ENCODE measurements at places on chromosomes 7 and 10.
A peak's percentile ranks its signal among the peaks of the same experiment; 100 is the strongest.

- DNase-seq: peak; percentile 43
Measured at GRCh38 chr7:31633894-31634494, 53.0 kb upstream of the PPP1R17 start.

DNA sequence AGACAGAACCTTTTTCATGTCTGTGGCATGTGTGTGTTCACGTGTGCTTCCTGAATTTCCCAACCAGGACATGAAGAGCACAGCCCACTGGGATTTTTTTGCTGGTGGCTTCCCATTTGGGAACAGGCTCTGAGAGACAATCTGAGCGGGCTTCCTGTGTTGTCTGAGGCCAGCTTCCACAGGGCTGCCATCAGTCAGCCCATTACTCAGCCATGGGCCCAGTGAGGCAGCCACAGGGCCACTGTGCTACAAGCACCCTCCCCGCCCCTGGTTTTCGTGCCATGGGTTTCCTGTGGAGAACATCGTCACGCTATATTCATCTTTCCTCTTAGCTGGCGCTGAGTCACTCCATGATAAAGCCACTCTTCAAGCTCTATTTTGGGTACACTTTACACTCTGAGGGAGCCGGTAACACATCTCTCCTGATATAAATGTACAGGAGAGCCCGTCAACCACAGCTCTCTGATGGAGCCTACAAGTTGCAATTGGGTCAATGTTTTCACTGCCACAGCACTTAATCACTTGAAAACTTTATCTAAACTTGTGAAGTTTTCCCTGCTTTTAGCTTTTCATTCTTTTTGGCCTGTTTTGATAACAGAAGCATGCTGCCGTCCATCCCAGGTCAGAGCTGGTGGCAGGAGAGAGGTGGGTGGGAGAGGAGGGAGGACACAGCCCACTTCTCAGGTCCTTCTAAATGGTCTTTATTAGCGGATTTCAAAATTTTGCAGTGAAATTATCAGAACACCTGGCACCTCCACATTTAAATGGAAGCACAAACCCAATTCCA lies 96.9 kb downstream of the HIPK2 start:
- DNase-seq: no peak

DNA sequence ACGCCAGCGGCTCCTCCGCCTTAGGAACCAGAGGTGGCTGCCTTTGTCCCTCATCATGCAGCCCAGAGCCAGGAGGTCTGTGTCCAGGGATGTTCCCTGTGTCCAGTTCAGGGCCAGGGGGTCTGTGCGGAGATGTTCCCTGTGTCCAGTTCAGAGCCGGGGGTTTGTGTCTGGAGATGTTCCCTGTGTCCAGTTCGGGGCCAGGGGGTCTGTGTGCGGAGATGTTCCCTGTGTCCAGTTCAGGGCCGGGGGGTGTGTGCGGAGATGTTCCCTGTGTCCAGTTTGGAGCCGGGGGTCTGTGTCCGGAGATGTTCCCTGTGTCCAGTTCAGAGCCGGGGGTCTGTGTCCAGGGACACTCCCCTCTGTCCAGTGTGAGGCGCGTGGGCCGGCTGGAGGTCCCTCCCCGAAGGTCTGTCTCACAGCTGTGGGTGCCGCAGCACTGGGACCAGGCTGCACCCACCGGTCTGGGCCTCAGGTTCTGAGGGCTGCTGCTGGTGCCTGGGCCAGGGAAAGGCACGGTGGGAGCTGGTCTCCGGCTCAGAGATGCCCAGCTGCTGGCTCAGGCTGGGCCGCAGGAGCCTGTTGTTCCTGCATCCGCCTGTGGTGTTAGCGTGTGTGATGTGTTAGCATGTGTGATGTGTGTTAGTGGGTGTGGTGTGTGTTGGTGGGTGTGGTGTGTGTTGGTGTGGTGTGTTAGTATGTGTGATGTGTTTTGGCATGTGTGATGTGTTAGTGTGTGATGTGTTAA lies 67.9 kb upstream of the CFAP46 start:
- no peak for DNase-seq

DNA sequence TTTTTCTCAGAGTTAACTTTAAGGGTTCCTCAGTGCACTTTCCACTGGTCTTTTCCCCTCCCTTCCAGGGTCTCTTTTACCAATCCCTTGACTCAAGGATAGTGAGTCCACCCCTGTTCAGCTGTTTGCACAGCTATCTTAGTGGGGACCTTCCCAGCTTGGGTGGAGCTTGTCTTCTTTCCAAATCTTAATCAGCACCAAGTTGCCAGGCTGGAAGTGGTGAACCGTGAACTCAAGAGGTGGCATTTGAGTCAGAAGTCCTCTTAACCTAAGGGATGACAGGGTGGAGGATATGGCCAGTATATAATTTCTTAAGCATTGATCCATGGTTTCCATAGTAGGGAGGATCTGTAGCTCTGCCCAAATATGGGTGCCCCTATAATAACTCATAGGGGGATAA lies 25.0 kb downstream of the MAPK8 start:
- no peak for DNase-seq

GRCh38 chr7:12674861-12675260 lies 12.6 kb upstream of the ARL4A start:
- peak; percentile 76 for DNase-seq

DNA sequence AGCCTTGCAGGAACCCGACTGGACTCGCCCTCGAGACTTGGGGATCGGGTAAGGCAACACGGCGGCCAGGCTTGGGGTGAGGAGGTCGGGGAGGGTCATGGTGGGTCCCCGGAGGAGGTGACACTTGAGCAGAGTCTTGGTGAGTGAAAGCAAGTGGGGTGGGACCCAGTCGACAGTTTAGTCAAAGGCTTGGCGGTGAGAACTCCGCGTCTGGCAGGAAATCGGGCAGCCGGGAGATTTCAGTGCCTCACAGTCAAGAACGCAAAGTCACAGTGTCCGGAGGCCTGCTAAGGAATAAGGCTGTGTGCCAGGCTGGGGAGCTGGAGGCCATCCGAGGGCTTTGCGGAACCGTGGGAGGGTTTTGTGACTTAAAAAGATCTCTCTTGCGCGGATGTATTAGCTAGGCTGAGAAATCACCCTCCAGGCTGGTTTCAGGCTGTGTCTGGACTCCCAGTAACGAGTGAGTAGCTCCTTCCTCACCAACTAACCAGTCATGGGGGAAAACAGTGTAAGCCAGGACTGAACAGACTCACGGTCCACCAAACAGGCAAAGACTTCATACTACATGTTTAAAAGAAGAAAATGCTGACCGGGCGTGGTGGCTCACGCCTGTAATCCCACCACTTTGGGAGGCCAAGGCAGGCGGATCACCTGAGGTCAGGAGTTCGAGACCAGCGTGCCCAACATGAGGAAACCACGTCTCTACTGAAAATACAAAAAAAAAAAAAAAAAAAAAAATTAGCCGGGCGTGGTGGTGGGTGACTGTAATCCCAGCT lies 613 bp downstream of the AP5Z1 start:
- DNase-seq: peak; percentile 46

GRCh38 chr10:78578929-78579328 lies 489.8 kb upstream of the ZMIZ1 start:
- DNase-seq: no peak

- DNase-seq: no peak
Measured at GRCh38 chr7:35988818-35989217, 164.2 kb upstream of the EEPD1 start.

DNA sequence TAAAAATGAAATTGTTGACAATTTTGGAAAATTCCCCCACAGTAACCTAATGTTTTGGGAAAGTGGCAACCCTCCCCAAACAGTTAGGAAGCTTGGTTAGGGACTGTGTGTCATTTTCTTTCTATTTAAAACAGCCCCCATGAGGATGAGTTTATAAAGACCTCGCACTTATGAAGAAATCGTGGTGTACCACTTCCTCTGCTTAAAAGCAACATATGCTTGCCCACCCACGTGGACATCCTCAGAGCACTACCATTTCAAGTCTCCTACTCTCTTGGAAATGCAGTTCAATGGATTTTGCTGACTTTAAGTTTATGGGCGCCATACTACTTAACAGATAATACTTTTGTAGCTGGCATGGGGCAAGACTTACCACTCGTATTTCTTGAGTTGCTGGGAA lies 223.8 kb downstream of the DYNC1I1 start:
- DNase-seq: no peak

- DNase-seq: peak; percentile 67
Measured at GRCh38 chr7:122219253-122219865, 75.3 kb upstream of the AASS start.

DNA sequence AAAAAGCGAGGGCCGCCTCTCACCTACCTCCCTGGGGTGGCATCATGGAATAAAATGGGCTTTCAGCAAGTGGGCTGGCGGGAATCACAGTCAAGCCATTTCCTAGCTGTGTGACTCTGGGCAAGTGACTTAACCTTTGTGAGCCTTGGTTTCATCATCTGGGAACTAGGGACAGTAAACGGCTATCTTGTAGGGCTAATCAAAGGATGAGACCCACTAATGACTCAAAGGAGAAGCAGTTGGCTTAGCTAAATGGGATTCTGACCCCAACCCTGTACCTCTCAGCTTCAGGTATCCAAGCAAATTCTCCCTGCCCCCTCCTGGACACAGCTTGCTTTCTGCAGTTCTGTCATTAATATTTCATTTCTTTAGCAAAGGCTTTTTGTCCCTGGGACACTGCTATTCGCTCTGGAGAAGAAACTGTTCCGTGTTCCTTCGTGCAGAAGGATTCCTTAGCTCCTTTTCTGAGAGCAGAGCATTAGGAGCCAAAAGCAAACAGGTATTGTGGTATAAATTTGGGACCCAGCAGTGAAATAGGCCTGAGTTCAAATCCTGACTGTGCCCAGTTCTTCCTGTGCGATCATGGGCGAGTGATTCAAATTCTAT lies 25.9 kb downstream of the TRIM8 start:
- DNase-seq: no peak

DNA sequence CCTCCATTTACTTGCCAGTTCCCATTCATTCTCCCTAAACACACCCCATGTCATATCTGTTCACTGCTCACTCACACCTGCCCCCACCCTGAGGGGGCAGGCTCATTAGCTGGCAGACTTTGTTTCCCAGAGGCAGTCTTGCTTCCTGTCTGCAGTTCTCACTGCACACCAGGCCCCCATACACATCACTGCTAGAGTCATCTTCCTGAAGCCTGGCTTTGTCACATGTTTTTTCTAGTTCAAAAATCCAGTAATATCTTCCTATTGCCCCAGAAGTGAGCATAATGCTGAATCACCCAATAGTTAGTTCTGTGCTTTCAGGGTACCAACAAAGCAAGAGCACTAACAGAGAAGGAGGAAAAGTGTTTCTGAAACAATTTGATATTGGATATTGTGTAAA lies 1.9 kb downstream of the LRRC72 start:
- no peak for DNase-seq

- no peak for DNase-seq
Measured at GRCh38 chr10:74012480-74012879, 14.6 kb downstream of the VCL start.

DNA sequence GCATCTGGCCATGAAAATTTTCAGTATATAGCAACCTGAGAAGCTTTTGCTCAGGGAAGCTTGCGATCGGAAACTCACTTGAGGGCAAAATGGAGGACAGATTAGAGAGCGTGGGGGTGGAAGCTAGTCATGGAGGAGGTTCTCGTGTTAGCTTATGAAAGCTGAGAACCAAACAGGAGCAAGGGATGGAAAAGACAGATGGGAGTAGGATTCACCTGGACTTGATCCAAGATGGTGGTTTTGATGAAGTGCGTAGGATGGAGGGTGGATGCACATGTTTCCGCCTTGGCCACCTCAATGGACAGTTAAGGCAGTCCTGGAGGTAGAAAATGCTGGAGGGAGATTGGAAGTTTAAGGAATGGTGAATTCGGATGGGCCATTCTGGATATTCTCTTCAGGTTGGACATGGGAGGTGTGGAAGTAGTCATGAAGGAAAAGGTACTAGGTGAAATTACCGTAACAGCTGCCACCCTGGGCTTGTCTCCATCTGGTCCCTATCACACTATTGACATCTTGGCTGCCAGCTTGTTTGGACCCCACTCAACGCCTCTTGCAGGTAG lies 6.3 kb upstream of the C10orf95 start:
- no peak for DNase-seq

DNA sequence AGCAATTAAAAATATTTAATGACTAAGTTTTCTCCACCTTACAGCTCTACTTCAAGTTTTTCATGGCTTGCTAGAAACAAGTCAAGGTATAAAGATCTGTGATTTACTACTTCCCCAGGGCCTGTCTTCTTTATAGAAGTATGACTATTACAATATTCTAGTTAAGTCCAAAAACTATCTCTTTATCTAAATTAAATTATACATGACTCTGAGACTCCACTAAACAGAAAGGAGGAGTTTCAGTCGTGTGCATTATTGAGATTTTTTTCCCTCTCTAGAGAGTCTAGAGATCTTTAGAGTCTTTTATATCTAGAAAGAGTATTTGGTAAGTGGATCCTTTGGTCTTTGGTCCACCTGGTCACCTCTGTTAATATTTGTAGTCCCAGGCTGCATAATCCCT lies 100.7 kb downstream of the SEMA3E start:
- no peak for DNase-seq

DNA sequence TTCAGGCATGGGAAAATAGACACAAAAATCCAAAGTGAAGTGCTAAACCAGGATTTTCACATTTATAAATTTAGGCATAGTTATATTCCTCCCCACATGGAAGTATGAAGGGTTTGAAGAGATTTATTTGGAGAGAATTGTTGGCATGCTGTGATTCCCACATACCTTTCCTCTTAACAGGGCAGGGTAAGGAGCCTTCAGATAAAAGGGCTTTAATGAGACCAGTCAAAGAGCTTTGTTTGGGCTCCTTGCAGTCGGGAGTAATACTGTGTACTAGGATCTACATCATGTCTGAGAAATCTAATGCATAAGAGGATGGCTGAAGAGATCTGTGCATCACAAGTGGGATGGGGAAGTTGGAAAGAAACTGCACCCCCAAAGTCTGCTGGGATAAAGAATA lies 140.8 kb upstream of the PTN start:
- DNase-seq: no peak

- no peak for DNase-seq
Measured at GRCh38 chr10:5458949-5459747, 40.2 kb downstream of the CALML5 start.

GRCh38 chr10:93267521-93267920 lies 193.8 kb downstream of the CYP26A1 start:
- peak; percentile 79 for DNase-seq

GRCh38 chr10:86370006-86370585 lies 3.5 kb upstream of the GRID1 start:
- DNase-seq: no peak

DNA sequence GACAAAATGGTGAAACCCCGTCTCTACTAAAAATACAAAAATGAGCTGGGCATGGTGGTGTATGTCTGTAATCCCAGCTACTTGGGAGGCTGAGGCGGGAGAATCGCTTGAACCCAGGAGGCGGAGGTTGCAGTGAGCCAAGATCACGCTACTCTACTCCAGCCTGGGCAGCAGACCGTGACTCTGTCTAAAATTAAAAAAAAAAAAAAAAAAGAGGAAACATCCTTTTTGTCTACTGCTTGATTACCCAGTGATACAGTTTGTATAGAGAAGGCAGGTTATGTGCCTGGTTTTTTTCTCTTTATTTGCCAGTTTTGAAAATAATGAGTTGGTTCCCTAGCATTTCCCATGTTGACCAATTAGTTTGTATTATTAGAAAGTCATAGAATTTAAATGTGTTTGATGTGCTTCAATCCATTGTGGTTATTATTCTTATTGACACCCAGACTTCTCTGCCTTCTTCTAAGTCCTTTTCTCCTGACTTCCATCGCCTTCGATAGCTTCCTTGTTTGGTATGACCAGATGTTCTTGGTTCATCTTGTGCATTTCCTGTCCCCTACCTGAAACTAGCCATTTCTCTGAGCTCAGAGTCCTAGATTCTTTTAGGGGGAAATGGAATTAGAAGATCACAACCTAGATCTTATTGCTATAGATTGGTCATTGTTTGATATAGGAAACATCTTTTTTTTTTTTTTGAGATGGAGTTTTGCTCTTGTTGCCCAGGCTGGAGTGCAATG lies 43.2 kb downstream of the VKORC1L1 start:
- DNase-seq: no peak

- no peak for DNase-seq
Measured at GRCh38 chr7:18941207-18941606, 176.2 kb downstream of the TWIST1 start.

Measured in MM.1S (cell line).